ENCODE measurements at places on chromosomes 5 and 9.

DNA sequence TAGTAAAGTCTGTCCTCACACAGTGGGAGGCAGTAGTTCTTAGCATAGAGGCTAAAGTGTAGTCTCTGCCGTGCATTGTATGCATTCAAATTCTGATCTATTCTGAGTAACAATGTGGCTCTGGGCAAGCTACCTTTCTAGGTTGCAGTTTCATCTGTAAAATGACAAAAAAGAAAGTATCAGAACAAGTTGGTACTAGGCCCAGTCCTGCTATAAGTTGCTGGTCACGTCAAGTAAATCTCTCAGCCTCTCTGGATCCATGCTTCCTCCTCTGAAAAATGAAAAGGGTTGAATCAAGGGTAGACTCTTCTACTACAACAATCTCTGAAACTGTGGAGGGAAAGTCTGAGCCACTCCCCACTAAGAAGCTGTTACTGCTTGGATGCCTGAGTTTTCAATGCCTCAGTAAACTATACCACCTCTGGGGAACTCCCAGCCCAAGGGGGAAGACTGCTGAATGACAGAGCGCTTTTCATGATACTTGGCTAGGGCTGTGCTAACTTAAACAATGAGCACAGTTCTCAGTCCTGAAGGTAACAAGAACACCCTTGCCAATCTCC is 34.5 kb upstream of the SPARC start:
- DNase-seq, result no peak

GRCh38 chr5:137310051-137310730 is 188.9 kb downstream of the SPOCK1 start:
- DNase-seq, result no peak

GRCh38 chr5:168699002-168699401 is 119.8 kb upstream of the PANK3 start:
- DNase-seq, result no peak

DNA sequence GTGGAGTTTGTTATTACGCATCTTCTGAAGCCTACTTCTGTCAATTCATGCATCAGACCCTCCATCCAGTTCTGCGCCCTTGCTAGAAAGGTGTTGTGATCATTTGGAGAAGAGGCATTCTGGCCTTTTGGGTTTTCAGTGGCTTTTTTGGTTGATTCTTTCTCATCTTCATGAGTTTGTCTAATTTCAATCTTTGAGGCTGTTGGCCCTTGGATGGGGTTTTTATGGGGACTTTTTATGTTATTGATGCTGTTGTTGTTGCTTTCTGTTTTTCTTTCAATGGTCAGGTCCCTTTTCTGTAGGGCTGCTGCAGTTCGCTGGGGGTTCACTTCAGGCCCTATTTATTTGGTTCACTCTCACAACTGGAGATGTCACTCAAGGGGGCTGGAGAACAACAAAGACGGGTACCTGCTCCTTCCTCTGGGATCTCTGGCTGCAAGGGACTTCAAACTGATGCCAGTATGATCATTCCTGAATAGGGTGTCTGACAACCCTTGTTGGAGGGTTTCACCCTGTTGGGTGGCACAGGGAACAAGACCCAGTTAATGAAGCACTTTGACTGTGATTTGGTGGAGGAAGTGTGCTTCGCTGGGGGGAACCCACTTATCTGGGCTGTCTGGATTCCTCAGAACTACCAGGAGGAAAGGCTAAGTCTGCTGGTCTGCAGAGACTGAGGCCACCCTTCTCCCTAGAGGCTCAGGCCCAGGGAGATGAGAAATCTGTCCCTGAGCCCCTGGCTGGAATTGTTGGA is 226.7 kb upstream of the PTGER4 start:
- DNase-seq, result no peak

GRCh38 chr5:181221792-181222629 is 1.1 kb upstream of the TRIM41 start:
- DNase-seq, result peak; percentile 79

DNA sequence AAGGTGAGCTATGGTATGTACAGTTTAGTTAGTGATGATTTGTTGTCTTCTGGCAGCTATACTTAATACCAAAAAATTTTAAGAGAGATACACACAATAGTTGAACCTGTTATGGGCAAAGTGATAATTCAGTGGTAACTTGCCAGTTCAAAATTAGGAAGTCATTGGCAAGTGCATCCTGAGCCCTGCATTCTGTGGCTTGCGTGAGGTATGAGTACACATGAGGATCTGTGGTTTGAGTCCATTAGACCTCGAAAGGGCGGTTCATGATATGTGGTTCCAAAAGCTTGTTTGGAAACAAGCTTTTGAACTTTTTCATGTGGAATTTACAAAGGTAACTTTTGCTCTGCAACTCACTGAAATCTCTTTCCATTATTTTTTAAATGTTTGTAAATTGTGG is 47.0 kb downstream of the GPR21 start:
- DNase-seq, result no peak

Measured in HuH-7.5 (cell line).